ENCODE measurements at places on chromosomes 6 and 20.
A peak's percentile ranks its signal among the peaks of the same experiment; 100 is the strongest.

DNA sequence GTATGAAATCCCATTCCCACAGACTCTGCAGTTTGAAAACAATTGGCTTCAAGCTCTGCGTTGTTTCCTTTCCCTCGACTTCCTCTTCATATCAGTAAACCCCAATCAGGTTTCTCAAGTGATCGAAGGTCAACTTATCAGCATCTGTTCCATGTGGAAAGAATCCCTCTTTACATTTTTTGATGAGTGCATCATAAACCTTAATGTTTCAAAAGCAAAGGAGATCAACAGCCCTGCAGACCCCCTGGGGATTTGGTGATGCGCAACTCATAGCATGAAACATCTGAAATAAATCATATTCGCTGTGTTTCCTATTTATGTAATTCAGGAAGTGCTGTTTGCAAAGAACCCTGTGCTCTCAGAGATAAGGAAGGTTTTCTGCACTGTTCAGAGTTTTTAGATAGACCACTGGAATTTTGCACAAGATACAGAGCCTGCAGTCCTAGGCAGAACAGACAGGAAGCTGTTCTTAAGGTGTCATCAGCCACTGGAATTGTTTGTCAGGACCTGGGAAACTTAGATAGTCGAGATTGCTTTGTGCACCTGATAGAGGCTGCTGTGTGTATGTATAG is 216.0 kb downstream of the HIVEP2 start:
- no peak for DNase-seq

GRCh38 chr6:11780097-11780428 is 1.5 kb upstream of the ADTRP start:
- DNase-seq = no peak

DNA sequence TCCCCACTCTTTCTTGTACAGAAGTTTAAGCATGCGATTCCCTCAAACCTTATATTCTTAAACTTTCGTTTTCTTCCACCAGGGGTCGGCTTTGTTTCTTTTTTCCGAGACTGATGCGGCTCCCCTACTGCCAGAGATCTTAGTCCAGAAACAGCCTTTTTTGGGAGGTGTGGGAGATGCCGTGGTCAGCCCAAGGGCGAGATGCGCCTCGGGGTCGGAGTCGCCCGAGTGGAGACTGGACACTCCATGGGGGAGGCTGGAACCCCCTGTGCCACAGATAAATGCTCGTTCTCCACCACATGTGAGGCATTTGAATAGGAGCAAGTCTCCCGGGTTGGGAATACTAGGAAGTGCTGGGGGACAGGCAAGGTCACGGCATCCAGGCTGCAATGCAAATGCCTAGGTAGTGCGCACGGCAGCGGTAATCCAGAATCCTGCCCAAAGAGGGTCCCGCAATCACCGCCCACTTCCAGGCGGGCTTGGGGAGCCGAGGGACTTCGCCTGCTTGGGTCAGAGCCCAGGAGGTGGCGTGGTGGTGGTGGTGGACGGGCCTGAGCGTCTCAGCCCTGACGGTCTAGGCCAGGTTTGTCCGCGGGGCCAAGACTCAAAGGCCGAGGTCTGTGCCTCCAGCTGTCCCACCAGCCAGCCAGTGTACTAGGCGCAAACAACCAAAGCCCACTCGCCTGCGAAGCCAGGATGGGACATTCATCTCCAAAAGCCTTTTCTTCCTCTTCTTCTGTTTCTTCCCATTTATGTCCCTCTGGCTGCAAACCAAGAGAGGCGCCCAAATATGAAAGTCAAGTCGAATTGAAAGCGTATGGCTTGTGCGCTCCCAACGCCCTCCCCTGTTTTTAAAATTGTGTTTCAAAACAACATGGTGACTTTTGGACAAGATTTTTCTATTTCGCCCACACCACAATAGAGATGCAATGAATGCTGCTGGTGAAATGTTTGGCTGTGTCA is 39.3 kb upstream of the OSTM1 start:
- DNase-seq = peak; percentile 75

- no peak for DNase-seq
These were observed 523.0 kb upstream of the FLRT3 start for GRCh38 chr20:14860410-14860814.

DNA sequence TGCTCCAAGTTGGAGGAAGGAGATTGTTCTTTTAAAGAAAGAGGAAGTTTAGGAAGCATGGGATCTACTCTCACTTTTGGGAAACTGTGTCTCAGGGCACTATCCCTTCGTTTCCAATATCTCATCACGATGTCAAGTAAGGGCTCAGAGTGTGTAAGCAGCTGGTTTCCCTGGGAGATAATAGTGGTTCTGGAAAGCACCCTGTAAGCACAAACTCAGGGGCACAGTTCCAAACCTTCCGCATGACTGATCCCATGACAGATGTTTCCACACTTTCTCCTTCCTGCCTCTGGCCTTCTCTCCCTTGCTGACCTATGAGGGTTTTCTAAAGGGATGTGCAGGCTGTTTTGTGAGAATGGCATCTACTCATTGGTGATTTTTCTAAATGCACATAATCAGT is 33.9 kb downstream of the ADTRP start:
- DNase-seq = no peak

DNA sequence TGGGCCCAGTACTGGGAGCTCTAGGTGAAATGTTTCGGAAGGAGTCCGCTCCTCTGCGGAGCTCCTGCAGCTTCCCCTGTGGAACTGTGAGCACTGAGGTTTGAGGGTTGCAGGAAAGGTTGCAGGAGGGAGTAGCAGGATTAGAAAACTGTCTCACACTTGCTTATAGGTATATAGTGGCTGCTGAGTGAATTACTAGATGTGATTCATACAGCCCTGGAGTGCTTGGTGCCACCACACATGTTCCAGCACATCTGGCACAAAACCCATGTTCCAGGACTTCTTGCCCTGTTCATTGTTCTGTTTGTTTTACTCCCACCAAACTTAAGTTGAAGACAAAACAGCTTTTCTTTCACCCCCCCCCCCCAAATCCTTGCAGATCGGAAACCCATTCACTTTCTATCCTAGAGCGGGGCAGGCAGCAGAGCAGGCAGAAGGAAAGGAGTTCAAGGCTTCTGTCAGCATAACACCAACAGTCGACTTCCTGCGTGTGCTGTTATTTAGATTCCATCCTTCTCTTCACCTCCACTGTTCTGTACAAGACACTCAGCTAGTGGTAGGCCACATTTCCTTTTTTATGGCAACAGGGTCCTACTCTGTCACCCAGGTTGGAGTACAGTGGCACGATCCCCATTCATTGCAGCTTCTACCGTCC is 669 bp upstream of the PEX6 start:
- peak; percentile 74 for DNase-seq

GRCh38 chr6:6840831-6841291 is 252.3 kb downstream of the LY86 start:
- no peak for DNase-seq

DNA sequence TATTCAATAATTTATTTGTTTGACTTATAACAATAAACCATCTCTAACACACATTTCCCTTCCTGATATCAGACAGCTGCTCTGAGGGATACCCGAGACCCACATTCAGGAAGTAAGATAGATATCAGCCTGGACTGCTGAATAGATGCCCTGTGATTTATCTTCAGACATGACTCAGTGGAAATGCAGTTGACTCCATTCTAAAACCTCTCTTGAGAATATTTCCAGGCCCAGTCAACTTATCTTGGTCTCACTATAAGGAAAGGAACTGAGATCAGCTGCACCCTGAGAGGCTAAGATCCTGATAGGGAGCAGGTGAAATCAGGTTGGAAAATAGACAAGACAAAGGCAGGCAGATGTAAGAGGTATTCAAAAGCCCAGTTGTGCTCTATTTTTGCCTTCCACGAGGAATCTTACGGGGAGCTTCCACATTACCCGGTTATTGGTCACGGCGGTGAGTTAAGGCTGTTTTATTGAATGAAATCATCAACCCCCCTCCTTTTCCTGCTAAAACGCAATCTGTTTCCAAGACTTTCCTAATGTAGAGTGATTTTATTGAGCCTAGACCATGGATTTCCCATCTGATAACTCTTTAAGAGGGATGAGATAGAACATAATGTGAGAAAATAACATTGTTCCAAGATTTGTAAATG is 25.5 kb downstream of the C6orf15 start:
- DNase-seq = no peak

- peak; percentile 13 for DNase-seq
These were observed 232.9 kb downstream of the EPM2A start for GRCh38 chr6:145502416-145502815.

DNA sequence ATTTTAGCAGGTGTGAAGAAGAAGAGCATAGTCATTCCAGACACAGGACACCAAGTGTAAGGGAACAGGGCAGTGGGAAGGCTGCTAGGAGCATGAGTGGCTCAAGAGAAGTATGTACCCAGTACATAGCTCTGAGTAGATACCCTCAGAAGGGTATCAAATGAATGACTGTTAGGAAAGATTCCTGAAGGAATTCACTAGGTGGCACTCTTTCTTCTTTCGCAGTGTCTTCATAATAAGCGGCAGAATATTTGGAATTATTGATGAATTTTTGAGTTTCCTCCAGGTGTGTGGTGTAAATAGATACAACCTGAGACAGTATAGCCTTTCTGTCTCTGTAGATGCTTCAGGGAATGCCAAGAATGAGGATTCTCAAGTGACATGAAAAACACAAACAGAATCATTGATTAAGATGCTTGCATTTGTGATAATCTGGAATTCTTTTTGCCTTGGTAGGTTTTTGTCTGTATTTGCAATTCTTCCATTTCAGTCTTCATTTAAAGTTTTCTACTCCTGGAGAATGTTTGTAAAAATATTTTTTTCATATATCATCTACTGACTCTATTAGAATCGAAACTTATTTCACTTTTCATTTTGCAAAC is 264.3 kb upstream of the RIMS1 start:
- DNase-seq = peak; percentile 3

GRCh38 chr20:19659448-19659847 is 98.6 kb upstream of the RIN2 start:
- no peak for DNase-seq

GRCh38 chr6:44335631-44336030 is 6.8 kb upstream of the SPATS1 start:
- no peak for DNase-seq

DNA sequence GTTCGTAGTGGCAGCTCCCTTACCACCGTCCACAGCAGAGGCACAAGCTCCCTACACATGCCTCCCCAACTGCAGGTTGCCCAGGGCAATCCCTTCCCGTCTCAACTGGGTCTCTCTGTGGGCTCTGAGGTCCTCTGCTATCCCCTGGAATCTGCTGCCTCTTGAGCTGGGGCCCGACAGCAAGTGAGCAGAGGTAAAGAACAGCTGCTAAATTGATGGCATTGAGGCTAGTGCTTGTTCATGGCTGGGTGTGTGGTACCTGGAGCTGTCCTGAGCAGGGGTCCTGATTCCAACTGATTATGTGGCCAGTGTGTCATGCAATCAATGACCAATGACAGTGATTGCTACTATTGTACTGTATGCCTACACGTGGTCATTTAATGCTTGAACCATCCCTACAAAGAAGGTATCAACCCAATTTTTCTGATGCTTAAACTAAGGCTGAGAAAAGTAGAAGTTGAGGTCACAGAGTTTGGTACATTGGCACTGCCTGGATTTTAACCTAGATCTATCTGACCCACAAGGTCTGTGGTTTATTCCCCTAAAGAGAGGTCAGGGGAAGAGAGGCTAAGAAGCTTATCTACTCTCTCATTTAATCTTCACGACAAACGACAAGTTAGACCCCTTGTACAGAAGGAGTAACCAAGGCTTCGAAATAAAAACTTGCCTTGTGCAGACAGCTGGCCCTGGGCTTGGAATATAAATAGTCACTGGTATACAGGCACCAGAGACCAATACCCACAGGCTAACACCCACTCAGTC is 41.1 kb downstream of the HNF4A start:
- no peak for DNase-seq

DNA sequence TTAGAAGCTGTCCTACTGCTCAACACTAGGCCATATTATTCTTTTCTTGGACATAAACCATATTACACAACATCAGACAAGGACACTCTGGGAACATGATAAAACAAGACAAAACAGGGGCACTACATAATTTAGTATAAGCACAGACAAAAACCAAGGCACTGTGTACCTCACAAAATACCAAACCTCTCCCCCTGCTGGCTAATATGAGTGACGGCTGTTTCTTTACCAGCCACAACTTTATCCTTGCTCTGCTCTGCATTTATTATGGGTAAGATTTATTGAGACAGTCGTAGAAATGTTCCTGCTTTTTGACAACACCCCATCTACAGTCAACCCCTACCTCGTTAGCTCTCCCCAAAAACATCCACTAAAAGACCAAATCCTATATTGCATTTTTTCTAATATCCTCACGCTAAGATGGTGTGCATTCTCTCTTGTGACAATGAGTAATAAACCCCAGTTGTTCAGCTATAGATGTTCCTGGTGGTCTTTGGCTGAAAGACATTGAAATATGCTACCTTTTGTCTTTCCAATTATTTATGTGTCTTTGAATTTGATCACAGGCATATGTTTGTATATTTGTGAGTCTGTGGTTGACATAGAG is 23.8 kb upstream of the POLR1H start:
- peak; percentile 38 for DNase-seq

DNA sequence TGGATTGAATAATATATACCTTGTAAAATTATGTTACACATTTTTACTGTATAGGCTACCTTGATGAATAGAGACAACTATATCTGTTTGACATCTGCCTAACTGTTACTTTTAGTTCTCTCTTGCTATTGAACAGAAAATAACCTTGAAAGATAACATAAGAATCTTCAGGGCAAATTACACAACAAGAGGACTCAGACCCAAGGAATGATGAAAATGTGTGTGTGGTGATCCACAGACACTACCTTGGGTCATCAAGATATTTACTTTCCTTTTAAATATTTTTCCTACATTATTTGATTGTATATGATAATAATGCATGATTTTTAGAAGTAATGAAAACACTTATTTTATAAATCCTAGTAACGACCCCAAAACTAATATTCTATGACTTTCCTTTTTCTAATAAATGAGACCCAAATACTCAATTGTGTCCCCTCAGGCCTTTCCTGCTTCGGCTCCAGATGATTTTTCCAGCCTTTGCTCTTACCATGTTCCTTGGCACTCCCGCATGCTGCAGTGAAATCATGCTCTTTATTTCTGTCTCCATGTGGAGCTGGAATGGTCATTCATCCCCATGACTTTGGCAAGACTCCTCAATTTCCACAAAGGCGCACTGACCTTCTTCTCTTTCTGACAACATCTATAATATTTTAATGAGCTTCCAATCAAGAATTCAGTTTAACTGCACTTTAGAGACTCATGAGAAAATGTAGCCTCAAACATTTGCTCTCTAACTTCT is 187.6 kb downstream of the EPM2A start:
- DNase-seq = no peak

- no peak for DNase-seq
These were observed 102.6 kb downstream of the SYNE1 start for GRCh38 chr6:152534541-152534940.

GRCh38 chr6:145789443-145789842 is 25.2 kb downstream of the FBXO30 start:
- DNase-seq = no peak

DNA sequence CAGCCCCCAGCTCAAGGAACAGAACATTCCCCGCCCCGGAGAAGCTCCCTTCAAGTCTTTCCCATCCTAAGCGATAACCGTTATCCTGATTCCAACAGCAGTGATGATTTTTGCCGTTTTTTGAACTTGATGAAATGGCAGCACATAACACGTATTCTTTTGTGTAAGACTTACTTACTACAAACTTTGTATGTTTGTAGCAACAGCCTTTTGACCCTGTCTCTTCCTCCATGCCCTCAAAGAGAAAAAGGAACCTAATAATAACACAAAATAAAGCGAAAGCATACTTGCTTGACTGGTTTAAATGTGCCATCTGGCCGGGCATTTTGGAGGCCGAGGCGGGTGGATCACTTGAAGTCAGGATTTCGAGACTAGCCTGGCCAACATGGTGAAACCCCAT is 26.4 kb upstream of the SLC9A8 start:
- no peak for DNase-seq

Measured in RWPE1 (cell line).